NCI-H187 (cell line): ENCODE measurements at places on chromosomes 2 and 18.

- no peak for DNase-seq
Measured at GRCh38 chr2:212099658-212100057, 438.9 kb downstream of the ERBB4 start.

GRCh38 chr18:47261902-47262300, 10.4 kb upstream of the SKOR2 start:
- DNase-seq = no peak

DNA sequence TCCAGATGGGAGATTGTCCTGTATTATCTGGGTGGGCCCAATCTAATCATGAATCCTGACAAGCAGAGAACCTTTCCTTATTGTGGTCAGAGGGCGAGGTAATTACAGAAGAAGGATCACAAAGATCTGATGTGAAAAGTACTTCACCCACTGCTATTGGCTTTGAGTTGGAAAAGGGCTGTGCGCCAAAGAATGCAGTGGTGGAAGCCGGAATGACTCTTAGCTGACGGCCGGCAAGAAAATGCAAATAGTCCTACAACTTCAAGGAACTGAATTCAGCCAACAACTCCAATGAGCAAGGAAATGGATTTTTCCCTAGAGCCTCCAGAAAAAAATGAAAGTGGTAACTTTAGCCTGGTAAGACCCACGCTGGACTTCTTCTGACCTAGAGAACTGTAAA, 67.3 kb downstream of the CTNNA2 start:
- DNase-seq = no peak

- no peak for DNase-seq
Measured at GRCh38 chr2:43331422-43331821, 105.0 kb upstream of the ZFP36L2 start.

GRCh38 chr2:160794926-160795325, 301.3 kb upstream of the RBMS1 start:
- DNase-seq = no peak

DNA sequence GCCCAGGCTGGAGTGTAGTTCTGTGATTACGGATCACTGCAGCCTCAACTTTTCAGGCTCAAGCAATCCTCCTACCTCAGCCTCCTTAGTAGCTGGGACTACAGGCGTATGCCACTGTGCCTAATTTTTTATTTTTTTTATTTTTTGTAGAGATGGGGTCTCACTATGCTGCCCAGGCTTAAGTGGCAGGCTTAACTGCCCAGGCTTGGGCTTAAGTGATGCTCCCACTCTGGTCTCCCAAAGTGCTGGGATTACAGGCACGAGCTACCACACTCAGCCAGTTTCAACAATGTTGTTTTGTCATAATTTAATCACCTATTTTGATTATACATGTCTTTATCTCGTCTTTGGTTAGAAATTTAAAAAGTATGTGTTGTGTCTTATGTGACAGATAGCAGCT, 18.2 kb downstream of the UGGT1 start:
- no peak for DNase-seq

DNA sequence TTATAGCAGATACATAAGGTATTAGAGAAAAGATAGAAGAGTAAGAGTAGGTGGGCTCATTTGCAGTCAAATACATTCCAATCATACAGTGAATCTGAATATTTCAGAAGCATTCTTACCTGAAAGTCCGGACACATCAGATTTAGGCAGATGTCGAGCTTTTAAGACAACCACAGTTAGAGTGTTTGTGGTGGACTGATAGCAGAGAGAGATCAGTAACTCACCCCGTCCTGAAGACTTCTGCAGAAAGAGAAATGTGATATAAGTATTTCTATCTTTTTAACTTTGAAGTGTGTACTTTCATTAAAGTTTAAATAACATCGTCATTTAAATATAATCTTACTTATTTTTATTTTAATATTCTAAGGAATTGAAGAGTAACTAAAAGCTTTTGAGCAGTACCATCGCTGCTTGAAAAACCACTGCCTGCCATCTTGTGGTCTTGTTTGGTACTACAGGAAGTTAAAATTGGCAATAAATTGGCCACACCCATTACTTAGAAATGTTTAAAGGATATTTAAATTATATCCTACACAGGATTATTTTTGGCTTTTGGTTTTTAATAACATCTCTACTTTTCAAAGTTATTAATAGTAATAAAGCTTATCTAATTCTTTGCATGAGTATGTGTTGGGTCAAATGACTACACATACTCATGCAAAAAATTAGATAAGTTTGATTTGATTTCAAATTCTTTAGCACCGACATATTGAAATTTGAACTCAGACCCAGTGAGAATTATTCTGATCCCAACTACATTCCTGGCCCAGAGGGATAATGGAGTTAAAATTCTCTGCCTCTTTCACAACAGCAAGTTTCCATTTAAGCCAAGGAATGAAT, 5.5 kb downstream of the SYT4 start:
- DNase-seq = no peak

GRCh38 chr2:65204461-65205210, 23.0 kb upstream of the ACTR2 start:
- no peak for DNase-seq
